ENCODE measurements at places on chromosomes 1 and 21.

DNA sequence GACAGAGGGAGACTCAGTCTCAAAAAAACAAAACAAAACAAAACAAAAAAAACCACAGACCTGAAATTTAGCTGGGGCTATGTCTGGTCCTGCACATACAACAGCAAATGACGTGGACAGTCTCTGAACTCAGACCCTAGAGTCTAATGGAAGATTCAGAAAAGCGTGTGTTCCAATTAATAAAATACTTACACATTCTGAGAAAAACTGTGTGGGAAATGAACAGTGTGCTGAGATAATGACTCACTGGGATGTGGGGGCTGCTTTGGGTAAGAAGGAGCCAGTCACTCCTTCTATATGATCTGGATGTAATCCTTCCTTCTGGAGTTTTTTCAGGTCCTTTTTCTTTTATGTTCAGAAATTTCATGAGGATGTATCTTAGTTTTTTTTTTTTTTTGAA lies 29.4 kb downstream of the CLDN14 start:
- no peak for DNase-seq

- DNase-seq = no peak
Measured at GRCh38 chr1:26337625-26338024, 16.3 kb downstream of the CRYBG2 start.

DNA sequence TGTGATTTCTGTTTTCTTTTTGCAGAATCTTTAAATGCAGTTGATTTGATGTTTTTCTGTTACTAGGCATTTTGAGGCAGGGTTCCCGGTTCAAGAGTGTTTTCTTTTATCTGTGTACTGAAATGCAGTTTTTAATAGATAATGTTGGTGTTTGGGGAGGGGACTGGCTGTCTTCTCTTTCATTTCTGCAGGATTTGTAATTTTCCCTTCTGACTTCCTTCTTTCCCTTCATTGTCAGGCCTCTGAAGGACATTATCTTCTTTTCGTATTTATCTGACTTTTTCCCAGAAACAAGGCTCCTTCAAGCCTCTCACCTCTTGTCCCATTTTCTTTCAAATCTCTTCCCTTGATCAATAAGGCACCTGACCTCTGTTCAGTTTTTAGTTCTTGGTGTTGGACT lies 1.5 kb upstream of the GALNT2 start:
- DNase-seq = no peak

DNA sequence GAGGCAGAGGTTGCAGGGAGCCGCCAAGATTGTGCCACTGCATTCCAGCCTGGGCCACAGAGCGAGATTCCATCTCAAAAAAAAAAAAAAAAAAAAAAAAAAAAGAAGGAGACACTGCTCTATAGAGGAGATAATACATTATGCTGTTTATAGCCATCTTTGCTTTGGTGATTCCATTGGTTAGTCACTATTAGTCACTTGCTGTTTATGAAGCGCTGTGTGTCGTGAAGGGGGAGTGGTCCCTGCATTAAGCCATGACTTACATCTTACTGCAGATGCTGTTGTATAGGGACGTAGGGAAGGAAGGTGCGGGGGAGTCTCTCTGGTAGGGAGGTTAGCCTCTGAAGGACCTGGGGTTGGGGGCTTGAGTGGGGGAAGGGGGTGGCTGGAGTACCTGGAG lies 48.3 kb downstream of the HUNK start:
- DNase-seq = no peak

All from Ammon's horn (tissue), 1 donor.